ENCODE measurements at places on chromosomes 12 and 14.
A peak's percentile ranks its signal among the peaks of the same experiment; 100 is the strongest.

DNA sequence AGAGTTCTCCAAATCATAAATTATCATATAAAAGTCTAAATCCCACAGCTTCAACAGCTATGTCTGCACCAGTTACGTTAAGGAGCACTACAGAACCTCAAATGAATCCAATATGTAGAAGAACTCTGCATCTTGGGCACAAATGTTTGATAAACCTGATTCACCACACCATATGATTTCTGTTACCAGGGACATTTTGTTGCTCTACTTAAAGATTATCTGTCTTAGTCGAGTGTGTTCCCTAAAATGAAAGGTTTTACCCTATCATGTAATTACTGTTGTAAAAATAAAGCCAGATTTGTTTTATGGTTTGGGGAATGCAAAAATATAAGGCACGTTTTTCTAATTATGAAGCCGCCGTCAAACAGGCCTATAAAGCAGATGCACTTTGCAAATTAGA is 363.1 kb downstream of the EGLN3 start:
- DNase-seq, result no peak

- DNase-seq, result no peak
Measured at GRCh38 chr14:91383439-91383838, 34.2 kb downstream of the CCDC88C start.

DNA sequence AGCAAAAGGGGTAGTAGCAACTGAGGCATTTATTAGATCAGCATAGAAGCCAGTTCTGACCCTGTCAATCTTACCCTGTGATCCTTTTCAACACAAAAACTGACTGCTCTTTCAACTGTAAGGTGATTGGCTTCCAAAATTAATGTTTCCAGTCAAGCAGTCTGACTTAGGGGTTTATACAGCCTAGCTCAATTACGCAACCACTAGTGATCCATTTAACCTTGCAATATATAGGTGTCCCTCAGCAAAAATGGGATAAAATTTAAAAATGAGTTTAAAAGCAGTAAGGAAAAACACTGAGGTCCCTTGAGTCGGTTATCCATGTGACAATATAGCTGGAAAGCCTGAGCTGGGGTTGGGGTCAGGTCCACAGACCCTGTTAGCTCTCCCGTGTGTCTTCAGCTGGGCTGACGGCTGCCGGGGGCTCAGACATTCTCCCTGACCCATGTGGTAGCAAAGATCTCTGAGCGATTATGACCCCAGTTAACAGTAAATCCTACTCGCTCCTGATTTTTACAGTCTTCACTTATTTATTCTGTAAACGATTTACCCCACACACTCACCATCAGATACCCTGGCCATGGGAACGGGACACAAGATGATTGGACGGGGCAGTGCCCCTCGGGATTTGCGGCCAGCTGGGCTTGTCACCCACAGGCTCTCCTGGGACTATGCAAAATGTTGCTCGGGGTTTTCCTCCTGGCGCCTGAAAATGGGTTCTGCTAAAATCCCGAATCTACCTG is 16.6 kb downstream of the ADGRD1 start:
- DNase-seq, result no peak

DNA sequence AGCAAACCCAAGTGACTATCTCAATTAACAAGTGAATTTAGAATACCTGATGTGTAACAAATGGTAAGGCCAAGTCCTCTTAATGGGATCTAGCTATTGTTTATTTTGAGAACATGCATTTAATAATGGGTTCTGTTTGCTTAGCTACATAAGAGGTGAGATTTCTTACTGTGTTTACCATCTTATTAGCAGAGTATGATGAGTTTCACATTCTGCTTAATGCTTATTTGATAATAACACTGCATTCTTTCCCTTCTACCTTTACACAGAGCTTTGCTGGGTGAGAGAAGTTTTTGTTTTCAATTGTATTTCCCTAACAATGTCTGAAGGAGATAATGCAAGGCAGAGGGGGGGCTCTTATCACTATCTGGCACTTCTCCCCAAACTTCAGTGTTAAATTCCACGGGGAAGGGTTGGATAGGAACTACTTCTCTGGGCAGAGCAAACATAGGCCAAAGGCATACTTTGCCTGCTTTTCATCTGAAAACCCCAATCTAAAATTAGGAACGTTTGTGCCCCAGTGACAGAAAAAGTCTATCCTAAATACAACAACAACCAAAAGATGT is 129.0 kb upstream of the ATXN7L3B start:
- no peak for DNase-seq

DNA sequence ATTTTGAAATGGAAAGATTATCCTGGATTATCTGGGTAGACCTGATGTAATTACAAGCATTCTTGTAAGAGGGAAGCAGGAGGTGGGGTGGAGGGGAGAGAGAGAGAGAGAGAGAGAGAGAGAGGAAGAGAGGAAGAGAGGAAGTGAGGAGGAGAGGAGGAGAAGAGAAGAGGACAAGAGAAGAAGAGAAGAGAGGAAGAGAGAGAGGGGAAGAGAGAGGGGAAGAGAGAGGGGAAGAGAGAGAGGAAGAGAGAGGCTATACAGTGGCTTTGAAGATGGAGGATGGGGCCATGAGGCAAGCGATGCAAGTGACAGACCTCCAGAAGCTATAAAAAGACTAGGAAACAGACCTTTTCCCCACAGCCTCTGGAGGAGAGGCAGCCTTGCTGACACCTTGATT is 13.7 kb upstream of the CHST11 start:
- no peak for DNase-seq

DNA sequence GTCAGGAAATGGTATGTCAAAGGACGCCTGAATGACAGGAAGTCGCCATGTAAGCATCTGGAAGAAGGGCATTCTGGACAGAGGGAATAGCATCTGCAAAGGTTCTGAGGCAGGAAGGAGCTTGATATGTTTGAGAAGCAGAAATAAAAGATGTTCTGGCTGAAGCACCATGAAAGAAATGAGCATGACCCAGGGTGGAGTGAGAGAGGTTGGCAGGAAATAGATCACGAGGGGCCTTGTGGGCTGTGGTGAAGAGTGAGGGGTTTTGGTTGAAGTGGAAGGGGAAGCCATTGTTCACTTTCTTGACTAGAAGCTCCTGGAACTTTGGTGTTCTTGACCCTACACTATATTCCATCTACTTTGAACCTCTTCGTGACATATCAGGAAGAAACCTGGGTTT is 99.4 kb upstream of the PARP11 start:
- DNase-seq, result no peak

GRCh38 chr12:118714051-118714460 is 267.3 kb upstream of the SRRM4 start:
- DNase-seq, result no peak

DNA sequence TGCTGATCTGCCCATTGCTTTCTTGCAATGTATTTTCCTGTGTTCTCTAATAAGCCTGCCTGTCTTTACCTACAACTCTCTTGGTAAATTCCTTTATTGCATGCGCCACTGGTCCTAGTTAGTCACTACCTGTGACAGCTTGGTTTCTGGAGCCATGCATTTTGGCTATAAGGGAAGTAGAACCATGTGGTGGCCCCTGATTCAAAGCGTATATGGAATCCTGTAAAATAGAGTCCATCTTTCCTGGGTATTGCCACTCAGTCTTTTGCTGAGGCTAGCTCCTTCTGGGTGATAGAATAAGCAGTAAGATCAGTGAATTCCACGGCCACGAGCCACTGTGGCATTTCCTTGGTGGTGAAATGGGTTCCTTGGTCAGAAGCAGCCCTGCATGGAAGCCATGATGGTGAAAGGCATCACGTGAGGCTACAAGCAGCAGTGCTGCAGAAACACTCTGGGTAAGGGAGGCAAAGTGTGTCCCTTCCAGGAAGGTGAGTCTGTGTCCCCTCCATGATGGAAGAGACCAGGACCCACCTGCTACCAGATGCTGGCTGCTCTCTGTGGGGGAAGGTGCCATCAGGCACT is 19.6 kb downstream of the TNFAIP2 start:
- no peak for DNase-seq

DNA sequence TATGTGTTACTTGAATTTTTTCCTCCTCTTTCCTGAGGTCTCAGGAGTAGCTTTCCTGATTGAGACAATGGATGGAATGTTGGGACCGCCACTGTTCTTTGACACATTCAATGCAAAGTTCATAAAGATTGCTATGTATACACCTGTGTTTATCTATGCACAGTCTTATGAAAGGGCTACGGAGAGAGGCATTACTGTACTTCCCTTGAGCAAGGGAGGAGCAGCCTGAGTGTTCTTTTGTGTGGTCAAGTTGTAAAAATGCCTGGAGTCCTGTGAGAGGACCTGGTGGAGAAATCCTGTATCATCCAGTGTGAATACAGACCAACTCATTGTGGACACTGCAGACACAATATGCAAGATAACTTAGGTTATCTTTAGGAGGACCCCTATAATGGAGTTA is 1.2 kb downstream of the SRGAP1 start:
- DNase-seq, result no peak

GRCh38 chr12:1593174-1594005 is 991 bp downstream of the FBXL14 start:
- DNase-seq, result peak; percentile 25

- DNase-seq, result no peak
Measured at GRCh38 chr12:12425001-12425400, 68.1 kb downstream of the BORCS5 start.

DNA sequence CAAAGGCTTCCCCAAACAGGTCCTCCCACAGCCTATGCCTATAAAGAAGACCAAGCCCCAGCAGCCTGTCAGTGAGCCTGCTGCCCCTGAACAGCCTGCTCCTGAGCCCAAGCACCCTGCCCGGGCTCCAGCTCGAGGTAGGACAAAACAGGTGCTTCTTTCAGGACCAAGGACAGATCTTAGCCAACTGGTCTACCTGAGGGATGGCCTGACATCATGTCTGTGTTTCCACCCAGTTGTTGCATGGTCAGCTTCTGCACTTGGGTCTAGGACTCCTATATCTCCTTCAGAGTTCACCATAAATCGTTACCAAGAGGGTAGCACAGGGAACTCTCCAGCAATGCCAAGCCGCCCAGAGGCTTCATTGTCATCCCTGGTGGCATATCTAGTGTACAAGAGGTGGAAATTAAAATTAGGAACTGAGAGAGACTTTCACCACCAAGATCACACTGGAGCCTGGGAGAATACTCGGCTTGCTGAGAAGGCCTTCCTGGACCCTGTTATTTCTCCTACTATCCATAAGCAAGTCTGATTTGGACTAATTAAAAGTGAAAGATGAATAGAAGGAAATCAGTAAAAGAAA is 38.2 kb upstream of the OAS1 start:
- no peak for DNase-seq

GRCh38 chr12:112190231-112191025 is 65.1 kb downstream of the TRAFD1 start:
- no peak for DNase-seq

DNA sequence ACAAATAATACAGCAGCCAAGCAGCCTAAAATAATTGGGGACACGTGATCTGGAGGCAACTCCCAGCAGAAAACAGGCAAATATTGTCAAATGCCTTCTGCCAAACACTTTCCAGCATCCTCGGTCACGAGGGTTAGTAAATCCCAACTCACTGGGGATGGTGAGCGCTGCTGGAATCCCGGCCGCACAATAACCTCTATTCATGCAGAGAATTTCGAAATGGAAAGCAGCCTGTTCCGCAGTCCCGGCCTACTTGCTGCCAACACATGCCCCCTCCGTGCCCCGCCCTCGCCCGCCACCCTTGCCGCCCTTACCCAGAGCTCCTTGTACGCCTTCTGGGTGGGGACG is 62.2 kb downstream of the RFX4 start:
- no peak for DNase-seq

GRCh38 chr12:91001306-91001705 is 3.5 kb downstream of the EPYC start:
- DNase-seq, result no peak

DNA sequence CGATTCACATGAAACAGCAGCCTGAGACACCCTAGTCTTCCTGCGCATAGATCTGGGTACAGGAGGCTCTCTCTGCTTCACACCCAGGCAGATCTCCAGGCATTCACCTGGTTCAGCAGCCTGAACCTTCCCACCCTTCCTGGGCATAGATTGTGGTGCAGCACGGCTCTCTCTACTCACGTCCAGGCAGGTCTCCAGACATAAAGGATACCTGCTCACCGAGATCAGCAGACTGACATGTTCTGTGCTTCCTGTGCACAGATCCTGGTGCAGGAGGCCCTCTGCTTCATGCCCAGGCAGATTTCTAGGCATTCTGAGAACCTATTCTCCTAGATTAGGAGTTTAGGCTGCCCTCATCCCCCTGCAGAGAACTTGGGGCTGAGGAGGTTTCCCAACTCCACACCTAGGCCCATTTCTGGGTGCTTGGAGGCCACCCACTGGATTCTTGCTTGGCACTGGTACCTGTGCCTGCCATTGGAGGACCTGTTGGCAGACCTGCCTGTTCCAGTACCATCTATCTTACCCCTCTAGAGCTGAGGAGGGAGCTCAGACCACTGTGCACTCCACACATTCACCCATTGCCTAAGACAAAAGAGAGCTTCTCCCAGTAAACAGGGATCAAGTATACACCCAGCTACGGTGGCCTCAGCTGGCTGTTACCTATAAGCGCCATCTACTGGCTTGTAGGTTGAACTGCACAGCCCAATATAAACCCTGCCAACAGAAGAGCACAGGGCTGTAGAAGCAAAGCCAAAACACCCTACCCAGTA is 28.0 kb upstream of the GARIN6 start:
- no peak for DNase-seq

DNA sequence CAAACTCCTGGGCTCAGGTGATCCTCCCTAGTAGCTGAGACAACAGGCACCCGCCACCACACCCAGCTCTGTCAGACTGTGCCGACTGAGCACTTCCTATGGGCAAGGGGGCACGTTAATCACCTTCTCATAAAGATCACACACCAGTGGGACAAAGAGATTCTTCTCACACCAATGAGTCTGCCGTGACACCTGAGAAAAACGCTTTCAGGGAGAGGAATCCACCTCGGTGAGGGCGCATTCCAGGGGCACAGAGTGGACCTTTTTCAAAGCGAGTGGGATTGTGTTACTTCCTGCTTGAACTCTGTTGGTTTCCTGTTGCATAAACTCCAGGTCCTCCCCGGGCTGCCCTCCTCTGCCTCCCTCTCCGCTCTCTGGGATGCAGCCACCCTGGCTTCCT is 17.5 kb upstream of the SCARB1 start:
- DNase-seq, result no peak

GRCh38 chr14:54974788-54975414 is 52.0 kb downstream of the WDHD1 start:
- DNase-seq, result no peak

DNA sequence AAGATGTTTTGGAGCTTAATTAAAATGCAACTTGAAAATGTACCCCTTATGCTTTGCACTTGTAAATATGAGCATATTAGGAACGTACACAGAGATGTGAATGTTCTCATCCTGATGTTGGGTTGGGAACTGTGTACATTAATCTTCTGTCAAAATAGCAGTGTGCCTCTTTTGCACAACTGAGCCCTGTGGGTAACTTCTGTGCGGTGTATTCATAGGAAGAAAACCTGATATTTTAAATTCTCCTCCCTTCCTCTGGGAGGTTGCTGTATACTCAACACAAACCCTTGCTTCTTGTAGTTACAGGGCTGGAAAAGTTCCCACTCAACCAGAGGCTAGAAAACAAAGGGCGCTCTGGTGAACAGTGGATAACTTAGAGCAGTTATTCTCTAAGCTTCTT is 18.7 kb downstream of the PTHLH start:
- no peak for DNase-seq

- no peak for DNase-seq
Measured at GRCh38 chr14:67186789-67187584, 2.3 kb upstream of the GARIN2 start.
